ENCODE measurements at places on chromosomes 6 and 20. TPM values are rescaled to one million over a fixed set of nuclear protein-coding genes. Genes with fewer than 3 reads are reported as not detected.

The PRIM2 gene
- 43.0 TPM for total RNA-seq

- no peak overlapping the region for H3K27ac ChIP-seq
- no peaks in the 10 kb centered on the region for H3K4me1 ChIP-seq
- H3K4me3 ChIP-seq, result no peak overlapping the region
These were observed 36.6 kb downstream of the ERGIC3 start for GRCh38 chr20:35578469-35578868.

DNA sequence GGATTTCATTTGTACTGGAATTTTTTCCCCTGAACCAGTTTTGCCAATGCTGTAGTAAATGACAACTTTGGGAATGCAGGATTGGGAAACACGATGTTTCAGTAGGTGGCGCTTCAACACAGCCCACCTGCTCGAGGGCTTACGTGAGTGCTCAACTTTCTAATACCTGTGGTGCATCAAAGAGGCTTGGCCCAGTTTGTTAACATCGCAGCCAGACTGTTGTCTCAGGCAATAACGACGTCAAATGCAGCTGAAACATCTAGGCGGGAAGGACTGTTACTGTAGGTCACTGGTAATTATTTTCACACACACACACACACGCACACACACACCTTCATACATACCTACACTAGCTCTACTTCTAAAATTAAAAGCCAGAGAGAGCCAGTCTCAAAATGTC lies 815.5 kb upstream of the SLC35B3 start:
- no peak overlapping the region for H3K27ac ChIP-seq
- H3K27me3 ChIP-seq, result no peaks in the 10 kb centered on the region
- H3K4me1 ChIP-seq, result no peaks in the 10 kb centered on the region
- no peaks in the 10 kb centered on the region for H3K36me3 ChIP-seq
- DNase-seq, result peak; percentile 68
- H3K4me3 ChIP-seq, result no peak overlapping the region

The TSBP1 gene
- not detected for total RNA-seq

GRCh38 chr6:119349361-119350201 lies at the start of gene MAN1A1:
Gene MAN1A1 (minus strand): TSS chr6:119349761. CDS start chr6:119349065, 696 bp downstream.
- H3K27me3 ChIP-seq, result peaks cover 4% of the 10 kb centered on the region
- no peaks in the 10 kb centered on the region for H3K36me3 ChIP-seq
- no peak within 1 kb of the TSS for H3K27ac ChIP-seq
- peaks cover 7% of the 10 kb centered on the region for H3K4me1 ChIP-seq
- H3K4me3 ChIP-seq, result peak within 1 kb of the TSS; percentile 85
- DNase-seq, result peak; percentile 88

The CST2 gene
- total RNA-seq, result not detected

GRCh38 chr6:161417717-161418462 lies 144.0 kb upstream of the AGPAT4 start:
- no peak overlapping the region for H3K27ac ChIP-seq
- no peak overlapping the region for H3K4me3 ChIP-seq
- no peak for DNase-seq
- no peaks in the 10 kb centered on the region for H3K36me3 ChIP-seq
- H3K27me3 ChIP-seq, result no peaks in the 10 kb centered on the region

DNA sequence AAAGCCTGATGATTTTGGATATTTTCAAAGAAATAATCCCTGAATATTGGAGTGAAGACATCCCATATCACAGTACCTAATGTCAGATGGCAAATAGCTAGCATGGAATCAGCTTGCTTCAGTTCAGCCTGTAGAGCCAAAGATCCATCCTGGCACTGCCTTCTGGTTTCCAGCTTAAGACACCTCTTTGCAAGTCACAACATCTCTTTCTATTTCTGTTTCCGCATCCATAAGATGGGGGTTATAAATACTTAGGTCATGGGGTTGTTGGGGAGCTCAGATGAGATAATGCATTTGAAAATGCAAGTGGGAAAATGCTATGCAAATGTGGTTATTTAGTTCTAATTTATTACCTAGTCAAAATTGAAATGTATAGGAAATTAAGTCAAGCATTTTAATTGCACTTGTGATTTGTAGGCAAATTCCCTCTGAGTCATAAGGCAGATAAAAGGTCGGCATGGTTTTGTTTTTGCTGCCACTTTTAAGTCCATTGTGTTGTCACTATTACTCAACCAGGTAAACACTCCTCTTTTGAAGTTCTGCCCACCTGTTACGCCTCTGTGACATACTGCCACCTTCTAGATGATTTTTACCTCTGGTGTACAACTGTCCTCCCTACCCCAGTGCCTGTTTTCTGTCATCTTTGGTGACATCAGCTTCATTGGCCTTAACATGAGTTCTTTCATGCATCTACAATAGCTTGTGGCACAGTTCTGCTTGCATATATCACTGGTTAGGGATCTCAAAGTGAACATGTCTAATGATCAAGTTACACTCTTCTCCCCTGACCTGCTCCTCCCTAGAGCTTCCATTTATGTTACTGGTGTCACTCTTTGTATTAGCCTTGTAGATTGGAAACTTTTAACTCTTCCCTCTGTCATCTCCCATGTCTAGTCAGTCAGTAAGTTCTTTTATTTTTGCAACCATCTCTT lies 96.6 kb downstream of the CDKAL1 start:
- H3K4me3 ChIP-seq, result no peak overlapping the region
- H3K36me3 ChIP-seq, result no peaks in the 10 kb centered on the region
- DNase-seq, result no peak
- no peak overlapping the region for H3K27ac ChIP-seq
- H3K4me1 ChIP-seq, result peaks cover 12% of the 10 kb centered on the region
- no peaks in the 10 kb centered on the region for H3K27me3 ChIP-seq

The POPDC3 gene
- total RNA-seq, result 6.0 TPM

The GJA1 gene
- total RNA-seq, result 530 TPM

The C20orf202 gene
- 0.13 TPM for total RNA-seq

The CLIC5 gene
- 0.20 TPM for total RNA-seq

The WFDC6 gene
- total RNA-seq, result not detected

The PRND gene
- not detected for total RNA-seq

GRCh38 chr6:152127432-152128165 lies 320.1 kb downstream of the ESR1 start:
- H3K27me3 ChIP-seq, result no peaks in the 10 kb centered on the region
- no peaks in the 10 kb centered on the region for H3K36me3 ChIP-seq
- no peak overlapping the region for H3K4me3 ChIP-seq
- DNase-seq, result no peak
- H3K4me1 ChIP-seq, result no peaks in the 10 kb centered on the region

DNA sequence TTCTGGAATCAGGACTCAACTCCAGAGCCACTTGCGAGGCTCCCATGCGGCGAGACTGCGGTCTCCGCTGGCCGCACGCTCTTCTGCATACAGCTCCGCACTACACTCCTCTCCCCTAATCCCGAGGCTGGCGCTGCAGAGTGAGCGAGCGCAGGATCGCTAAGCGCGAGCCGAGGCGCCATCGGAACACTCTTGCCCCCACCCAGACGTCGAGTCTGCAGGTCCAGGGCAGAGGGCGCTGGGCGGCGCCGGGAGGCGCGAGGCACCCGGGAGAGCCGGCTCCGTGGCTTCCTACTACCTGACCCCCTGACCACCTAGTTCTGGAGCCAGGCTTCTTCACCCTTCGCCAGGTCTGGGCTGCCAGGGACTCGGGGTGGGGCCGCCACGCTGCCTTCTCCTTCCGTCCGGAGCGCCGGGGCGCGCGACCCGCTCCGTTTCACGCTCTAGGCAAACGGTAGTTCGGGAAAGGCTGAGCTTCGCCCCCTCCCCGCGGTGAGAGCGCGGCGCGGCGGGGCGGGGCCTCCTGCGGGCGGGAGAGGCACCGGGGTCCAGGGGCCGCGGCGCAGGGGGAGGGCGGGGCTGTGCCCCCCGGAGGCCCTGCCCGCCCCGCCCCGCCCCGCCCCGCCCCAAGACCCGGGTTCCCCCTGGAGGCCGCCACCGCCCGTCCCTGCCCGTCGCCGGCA lies 5.4 kb upstream of the TUBB2A start:
- H3K36me3 ChIP-seq, result no peaks in the 10 kb centered on the region
- peaks cover 26% of the 10 kb centered on the region for H3K4me1 ChIP-seq
- peak; percentile 81 for DNase-seq
- H3K27me3 ChIP-seq, result no peaks in the 10 kb centered on the region

DNA sequence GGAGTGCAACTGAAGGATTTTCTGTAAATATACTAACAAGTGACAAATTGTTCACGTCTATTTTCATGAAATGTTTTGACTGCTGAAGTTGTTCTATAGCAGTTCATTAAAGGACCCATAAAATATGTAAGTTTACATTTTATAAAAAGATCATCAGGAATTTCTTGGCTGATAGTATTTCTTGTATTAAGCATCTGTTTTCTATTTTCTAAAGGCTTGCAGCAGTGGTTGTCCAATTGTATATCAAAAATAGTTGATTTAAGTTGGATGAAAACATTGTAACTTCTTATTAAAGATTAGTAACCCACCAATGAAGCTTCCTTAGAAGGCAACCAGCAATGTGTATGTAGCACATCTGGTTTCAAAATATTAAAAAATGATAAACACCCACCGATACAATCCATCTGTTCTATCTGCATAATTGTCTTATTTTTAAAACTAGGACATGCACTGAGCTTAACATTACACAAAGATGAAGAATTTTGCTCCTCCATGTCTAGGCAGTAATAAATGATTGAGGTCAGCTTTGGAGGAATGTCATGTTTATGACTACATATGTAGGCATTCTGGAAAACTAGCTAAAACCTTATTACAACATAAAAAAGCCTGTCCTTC lies 301.3 kb upstream of the TCF21 start:
- no peaks in the 10 kb centered on the region for H3K36me3 ChIP-seq
- no peak for DNase-seq
- H3K27me3 ChIP-seq, result no peaks in the 10 kb centered on the region
- H3K4me1 ChIP-seq, result no peaks in the 10 kb centered on the region
- no peak overlapping the region for H3K27ac ChIP-seq

DNA sequence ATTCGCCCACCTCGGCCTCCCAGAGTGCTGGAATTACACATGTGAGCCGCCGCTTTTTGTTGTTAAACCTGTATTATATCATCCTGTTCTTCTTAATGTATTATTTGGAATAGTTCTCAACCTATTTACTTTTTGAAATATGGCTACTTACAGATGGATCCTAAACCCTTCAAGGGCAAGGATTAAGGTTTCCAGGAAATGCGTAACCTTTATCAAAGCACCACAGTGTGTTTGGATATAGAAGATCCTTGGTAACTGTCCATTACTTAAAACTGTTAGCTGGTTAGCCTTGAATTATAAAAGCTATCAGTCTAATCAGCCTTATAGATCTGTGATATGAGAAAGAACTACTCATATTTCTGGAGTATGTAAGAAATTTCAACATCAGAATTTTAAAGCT lies 12.3 kb upstream of the RPN2 start:
- no peaks in the 10 kb centered on the region for H3K4me1 ChIP-seq
- H3K36me3 ChIP-seq, result no peaks in the 10 kb centered on the region
- no peak overlapping the region for H3K4me3 ChIP-seq
- H3K27ac ChIP-seq, result no peak overlapping the region
- no peak for DNase-seq
- no peaks in the 10 kb centered on the region for H3K27me3 ChIP-seq

The HSPA1L gene
- 1.6 TPM for total RNA-seq

DNA sequence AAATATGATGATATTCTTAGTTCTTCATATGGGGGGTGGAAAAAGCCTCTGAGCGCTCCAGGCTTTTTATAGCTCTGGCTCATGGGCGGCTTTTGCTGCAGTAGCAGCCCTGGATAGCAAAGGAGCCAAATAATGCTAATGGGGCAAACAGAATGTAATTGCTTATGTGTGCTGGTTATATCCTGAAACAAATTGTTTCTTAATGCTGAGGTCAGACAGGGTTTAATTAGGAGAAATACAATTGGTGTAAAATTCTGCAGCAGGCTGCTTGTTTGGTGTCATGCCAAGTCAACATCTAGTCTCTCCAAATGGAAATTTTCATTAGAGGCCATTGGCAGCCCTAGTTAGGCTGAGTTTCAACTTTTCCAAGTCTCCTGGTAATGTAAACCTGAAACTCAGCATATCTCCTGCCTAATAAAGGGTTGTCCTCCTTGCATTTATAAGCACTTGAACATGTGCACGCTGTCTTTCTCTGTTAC lies 530.1 kb upstream of the NOX3 start:
- H3K27ac ChIP-seq, result no peak overlapping the region
- no peaks in the 10 kb centered on the region for H3K36me3 ChIP-seq
- no peaks in the 10 kb centered on the region for H3K4me1 ChIP-seq
- no peaks in the 10 kb centered on the region for H3K27me3 ChIP-seq

The MMP24 gene
- total RNA-seq, result 23.0 TPM

DNA sequence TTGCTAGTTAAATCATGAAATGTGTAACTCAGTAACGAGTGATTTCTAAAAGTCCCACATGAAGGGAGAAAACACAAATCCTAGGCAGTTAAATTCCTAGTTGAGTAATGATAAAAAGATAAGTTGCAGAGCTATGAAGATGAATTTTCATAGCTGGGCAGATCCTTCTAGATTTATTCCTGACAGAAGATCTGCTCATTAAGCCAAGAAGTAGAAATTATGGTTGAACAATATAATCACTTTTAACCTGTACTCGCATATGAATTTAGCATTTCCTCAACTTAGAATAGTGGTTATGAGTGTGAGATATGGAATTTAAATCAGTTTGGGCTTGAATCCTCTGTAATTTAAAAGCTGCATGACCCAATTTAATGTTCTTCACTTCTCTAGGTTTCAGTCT lies 359.2 kb upstream of the HSF2 start:
- no peaks in the 10 kb centered on the region for H3K36me3 ChIP-seq
- DNase-seq, result no peak
- no peaks in the 10 kb centered on the region for H3K27me3 ChIP-seq
- H3K27ac ChIP-seq, result no peak overlapping the region

DNA sequence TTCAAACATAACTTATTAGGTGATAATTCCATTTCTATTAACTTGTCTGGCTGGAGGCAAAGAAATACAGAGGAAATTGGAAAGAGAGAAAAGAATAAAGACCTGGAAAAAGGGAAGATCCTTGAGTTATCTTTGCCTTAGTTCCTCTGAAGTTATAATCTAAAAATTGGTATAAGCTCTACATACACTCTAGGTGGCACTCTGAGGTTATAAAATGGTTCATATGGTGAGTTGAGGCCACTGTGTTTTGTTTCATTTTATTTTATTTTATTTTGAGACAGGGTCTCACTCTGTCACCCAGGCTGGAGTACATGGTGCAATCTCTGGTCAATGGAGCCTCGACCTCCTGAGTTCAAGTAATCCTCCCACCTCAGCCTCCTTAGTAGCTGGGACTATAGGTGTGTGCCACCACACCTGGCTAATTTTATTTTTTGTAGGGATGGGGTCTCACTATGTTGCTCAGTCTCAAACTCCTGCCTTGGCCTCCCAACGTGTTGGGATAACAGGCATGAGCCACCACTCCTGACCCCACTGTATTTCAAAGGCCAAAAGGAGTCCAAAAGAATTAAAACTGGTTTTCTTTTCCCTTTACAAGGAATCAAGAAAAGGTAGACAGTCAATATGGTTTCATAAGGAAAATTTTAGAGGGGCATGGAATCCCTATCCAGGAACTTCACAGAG lies 19.4 kb downstream of the GPX6 start:
- no peak overlapping the region for H3K27ac ChIP-seq
- no peak for DNase-seq
- H3K4me3 ChIP-seq, result no peak overlapping the region
- H3K27me3 ChIP-seq, result no peaks in the 10 kb centered on the region

The FNDC1 gene
- total RNA-seq, result 0.24 TPM

The ERVFRD-1 gene
- not detected for total RNA-seq

The VWA7 gene
- total RNA-seq, result 2.5 TPM
